Placental epithelial cell (primary cell): ENCODE measurements at places on chromosomes 7 and 10. TPM values are rescaled to one million over a fixed set of nuclear protein-coding genes. Genes with fewer than 3 reads are reported as not detected.

ELN gene
- total RNA-seq: 0.22 and 0.39 TPM in 2 replicates

COL17A1 gene
- total RNA-seq: 1,169 and 1,337 TPM in 2 replicates

SH2D4B gene
- under 0.01 and 0.22 TPM in 2 replicates for total RNA-seq

TMEM130 gene
- not detected in 2 replicates for total RNA-seq

OR2A12 gene
- total RNA-seq: not detected in 2 replicates

STAG3 gene
- total RNA-seq: 1.2 and 2.1 TPM in 2 replicates

CYP17A1 gene
- total RNA-seq: not detected in 2 replicates

ZNF107 gene
- 5.2 and 5.9 TPM in 2 replicates for total RNA-seq

MYH16 gene
- under 0.01 TPM in 1 of 2 replicates, not detected in the other for total RNA-seq

FOXI2 gene
- total RNA-seq: not detected in 2 replicates

ELMO1 gene
- total RNA-seq: not detected in 2 replicates

ANKRD61 gene
- total RNA-seq: not detected in 2 replicates

GATA3 gene
- 42.3 and 78.1 TPM in 2 replicates for total RNA-seq

PRKAR2B gene
- total RNA-seq: under 0.01 and 0.39 TPM in 2 replicates

PPP1R3A gene
- total RNA-seq: not detected in 2 replicates

FFAR4 gene
- not detected in 2 replicates for total RNA-seq

CHPF2 gene
- 94.6 and 107 TPM in 2 replicates for total RNA-seq

POR gene
- 140 and 183 TPM in 2 replicates for total RNA-seq

SPDYE2B gene
- total RNA-seq: not detected in 2 replicates

TCTN3 gene
- total RNA-seq: 32.6 and 51.1 TPM in 2 replicates

PLA2G12B gene
- not detected in 2 replicates for total RNA-seq

MSMB gene
- total RNA-seq: not detected in 2 replicates

FANK1 gene
- 11.9 and 30.2 TPM in 2 replicates for total RNA-seq

TRIM50 gene
- total RNA-seq: not detected in 2 replicates

AKR1C8 gene
- not detected in 2 replicates for total RNA-seq

NAT16 gene
- total RNA-seq: not detected in 2 replicates

PPP1R17 gene
- total RNA-seq: not detected in 2 replicates

PRTFDC1 gene
- 14.7 and 15.7 TPM in 2 replicates for total RNA-seq
